ENCODE measurements at places on chromosomes 1 and 21.

GRCh38 chr1:46520063-46520911, 30.7 kb downstream of the DMBX1 start:
- DNase-seq, result peak; percentile 28

- no peak for DNase-seq
Measured at GRCh38 chr1:72051538-72051937, 230.8 kb downstream of the NEGR1 start.

GRCh38 chr1:43348343-43348808, 10.4 kb upstream of the CDC20 start:
- DNase-seq, result no peak

DNA sequence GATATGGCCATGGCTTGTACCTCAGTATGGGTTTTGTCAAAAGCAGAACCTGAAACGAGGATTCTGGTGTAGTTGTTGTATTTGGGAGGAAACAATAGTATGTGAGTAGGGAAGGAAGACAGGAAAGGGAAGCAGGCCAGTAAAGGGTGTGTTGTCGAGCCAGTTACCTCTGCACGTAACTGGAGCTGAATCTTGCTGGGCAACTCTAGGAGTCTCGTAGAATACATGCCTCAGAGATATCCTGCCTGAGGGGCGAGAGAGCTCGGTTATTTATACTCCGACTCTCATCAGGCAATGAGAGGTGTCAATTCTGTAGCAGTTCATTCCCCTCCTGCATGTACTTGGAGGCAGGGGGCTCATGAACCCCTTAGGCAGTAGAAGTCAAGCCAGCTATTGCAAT, 45.9 kb upstream of the KIF26B start:
- no peak for DNase-seq
